Glomerular endothelial cell (primary cell): ENCODE measurements at places on chromosomes 11 and 22. TPM values are rescaled to one million over a fixed set of nuclear protein-coding genes. Genes with fewer than 3 reads are reported as not detected.

Gene MOGAT2
- total RNA-seq = not detected in 2 replicates

Gene C11orf91
- 2.0 TPM in 1 of 2 replicates, not detected in the other for total RNA-seq

Gene POU2AF3
- not detected in 2 replicates for total RNA-seq

- no peak for DNase-seq
Measured at GRCh38 chr11:95723361-95723942, 66.1 kb downstream of the FAM76B start.

DNA sequence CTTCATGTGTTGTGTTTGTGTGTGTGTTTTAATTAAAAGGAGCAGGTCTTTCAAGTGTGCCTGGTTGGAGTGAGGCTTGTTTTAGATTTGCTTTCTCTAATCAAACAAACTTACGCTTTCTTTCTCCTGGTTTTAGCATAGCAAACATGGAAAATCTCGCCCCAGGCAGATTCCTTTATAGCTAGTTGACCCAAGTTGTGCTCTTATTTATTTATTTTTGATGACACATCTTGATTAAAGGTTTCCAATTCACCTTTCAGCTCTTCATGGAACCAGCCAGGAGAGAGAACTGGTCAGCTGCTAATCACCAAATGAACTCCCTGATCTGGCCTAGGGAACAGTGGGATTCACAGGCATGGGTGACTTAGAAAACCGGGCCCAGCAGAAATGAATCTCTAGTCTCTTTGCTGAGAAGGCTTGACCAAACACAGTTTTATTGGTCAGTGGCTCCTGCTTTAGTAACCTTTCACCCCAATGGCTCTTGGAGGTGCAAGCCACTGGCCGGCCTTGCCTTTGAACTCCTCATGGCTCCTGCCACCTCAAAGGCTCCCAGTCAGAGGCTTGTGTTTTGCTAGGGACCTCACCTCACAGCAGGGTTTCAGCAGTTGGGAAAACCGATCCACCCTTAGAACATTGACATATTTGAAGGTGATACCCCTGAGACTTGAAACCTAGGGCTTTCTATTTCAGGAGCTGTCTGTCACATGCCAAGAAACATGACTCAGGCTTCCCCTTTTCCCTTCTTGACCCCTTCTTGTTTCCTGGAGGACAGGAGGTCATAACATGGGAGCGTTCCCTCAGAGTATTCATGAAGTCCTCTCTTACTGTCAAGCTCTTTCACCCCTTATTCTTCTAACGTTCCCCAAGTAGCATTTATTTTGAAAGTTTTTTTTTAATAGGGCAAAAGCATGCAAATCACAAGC lies 48.8 kb downstream of the EXT2 start:
- DNase-seq = no peak

DNA sequence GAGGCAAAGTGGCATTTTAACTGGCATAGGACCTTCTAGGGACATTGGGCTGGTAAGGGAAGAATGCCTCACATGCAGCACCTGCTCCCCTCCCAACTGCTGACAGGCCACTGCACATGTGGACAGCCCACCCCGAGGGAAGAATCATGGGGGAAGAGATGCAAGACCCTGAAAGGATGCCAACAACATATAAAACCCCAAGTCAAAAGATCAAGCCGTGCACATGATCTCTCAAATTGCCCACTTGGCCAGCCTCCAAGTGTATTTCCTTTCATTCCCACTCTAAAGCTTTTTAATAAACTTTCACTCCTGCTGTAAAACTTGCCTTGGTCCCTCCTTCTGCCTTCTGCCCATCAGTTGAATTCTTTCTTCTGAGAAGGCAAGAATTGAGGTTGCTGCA lies 947.8 kb upstream of the CCDC90B start:
- DNase-seq = no peak

- no peak for DNase-seq
Measured at GRCh38 chr11:9763301-9763700, 99.4 kb downstream of the SWAP70 start.

- DNase-seq = no peak
Measured at GRCh38 chr11:64870893-64871466, 7.4 kb downstream of the EHD1 start.

- no peak for DNase-seq
Measured at GRCh38 chr11:69355346-69355940, 61.5 kb downstream of the MYEOV start.

GRCh38 chr11:15720460-15720859 lies 605.7 kb downstream of the INSC start:
- no peak for DNase-seq

GRCh38 chr11:76686261-76687079 lies 15.9 kb upstream of the LRRC32 start:
- DNase-seq = no peak

- no peak for DNase-seq
Measured at GRCh38 chr11:554428-555226, 5.9 kb downstream of the LMNTD2 start.

- no peak for DNase-seq
Measured at GRCh38 chr11:75325713-75326438, 25.6 kb downstream of the ARRB1 start.

GRCh38 chr11:64130618-64131017 lies 35.3 kb downstream of the MACROD1 start:
- DNase-seq = no peak

GRCh38 chr11:8808226-8808585 lies 102.8 kb upstream of the AKIP1 start:
- no peak for DNase-seq

- DNase-seq = no peak
Measured at GRCh38 chr11:18347471-18348125, 25.2 kb downstream of the GTF2H1 start.

GRCh38 chr11:2561696-2562581 lies 117.1 kb downstream of the KCNQ1 start:
- no peak for DNase-seq
